ENCODE measurements at places on chromosomes 4 and X. TPM values are rescaled to one million over a fixed set of nuclear protein-coding genes. Genes with fewer than 3 reads are reported as not detected.

GRCh38 chr4:170198747-170199146 lies 109.0 kb upstream of the AADAT start:
- no peaks in the 10 kb centered on the region for H3K4me1 ChIP-seq
- no peaks in the 10 kb centered on the region for H3K27me3 ChIP-seq
- DNase-seq = peak; percentile 24

- H3K27me3 ChIP-seq = no peaks in the 10 kb centered on the region
- DNase-seq = no peak
- no peaks in the 10 kb centered on the region for H3K4me1 ChIP-seq
- H3K36me3 ChIP-seq = no peaks in the 10 kb centered on the region
- H3K27ac ChIP-seq = no peak overlapping the region
- H3K4me3 ChIP-seq = no peak overlapping the region
Observed at GRCh38 chrX:2325076-2325784, 175.5 kb downstream of the DHRSX start.

GRCh38 chrX:150507251-150507856 lies 61.1 kb upstream of the MTM1 start:
- no peaks in the 10 kb centered on the region for H3K36me3 ChIP-seq
- peaks cover 30% of the 10 kb centered on the region for H3K4me1 ChIP-seq
- no peaks in the 10 kb centered on the region for H3K27me3 ChIP-seq
- no peak overlapping the region for H3K4me3 ChIP-seq
- peak; percentile 64 for DNase-seq

Gene FMR1NB
- not detected for total RNA-seq

Gene RGN
- 6.2 TPM for total RNA-seq

Gene POU4F2
- total RNA-seq = not detected

Gene TFE3
- 85.6 TPM for total RNA-seq
